AG09319 (cell line): ENCODE measurements at places on chromosomes 12 and 14.

DNA sequence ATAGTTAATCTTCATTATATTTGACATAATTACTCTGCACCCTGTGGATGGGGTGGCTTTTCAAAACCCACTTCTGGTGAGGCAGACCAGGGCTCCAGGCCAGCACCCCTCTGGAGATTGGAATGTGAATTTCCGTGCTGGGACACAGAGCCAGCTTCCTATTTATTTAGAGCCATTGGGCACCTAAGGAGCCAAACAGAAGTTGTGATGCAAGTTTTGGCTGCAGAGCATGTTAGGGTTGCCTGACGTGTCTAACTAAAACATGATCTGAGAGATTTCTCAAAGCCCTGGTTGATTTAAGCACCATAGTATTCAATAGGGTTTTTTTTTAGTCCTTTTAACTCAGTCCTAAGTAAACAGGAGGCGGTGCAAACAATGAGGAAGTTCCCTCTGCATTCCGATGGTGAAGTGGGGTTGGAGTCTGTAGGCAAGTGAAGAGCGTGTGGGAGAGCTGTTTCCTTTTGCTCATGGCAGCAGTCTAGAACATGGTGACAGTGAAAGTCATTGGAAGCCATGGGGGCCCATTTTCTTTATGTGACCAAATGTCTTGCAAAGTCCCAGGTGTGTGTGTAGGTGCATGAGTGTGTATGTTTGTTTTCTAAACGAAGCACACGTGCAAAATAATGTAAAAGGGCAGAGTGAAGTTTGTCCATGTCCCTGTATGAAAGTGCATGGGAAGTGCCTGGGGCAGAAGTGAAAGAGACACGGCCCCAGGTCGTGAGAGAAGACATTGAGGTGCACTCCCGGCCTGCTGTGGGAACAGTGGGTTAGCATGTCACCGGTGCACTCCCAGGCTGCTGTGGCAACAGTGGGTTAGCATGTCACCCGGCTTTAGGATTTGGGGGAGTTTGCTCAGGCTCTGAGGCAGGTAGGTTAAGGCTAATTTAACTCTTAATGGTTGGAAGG lies 117.7 kb downstream of the PRKCH start:
- DNase-seq = no peak

DNA sequence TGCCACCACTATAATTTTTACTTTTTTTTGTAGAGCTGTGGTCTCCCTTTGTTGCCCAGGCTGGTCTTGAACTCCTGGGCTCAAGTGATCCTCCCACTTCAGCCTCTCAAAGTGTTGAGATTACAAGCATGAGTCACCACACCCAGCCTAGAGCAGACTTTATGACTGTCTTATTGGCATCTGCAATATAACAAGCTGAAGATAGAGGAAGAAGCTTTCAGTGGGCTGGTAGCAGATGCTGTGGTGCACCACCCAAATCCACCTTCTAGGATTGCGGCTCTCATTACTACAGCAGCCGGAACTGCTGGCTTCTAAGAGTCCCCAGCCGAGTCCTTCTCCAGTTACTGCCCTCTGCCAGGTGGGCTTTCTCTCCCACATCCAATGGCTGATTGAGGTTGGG lies 7.6 kb upstream of the STK38L start:
- no peak for DNase-seq

- DNase-seq = no peak
Observed at GRCh38 chr12:38713294-38713693, 192.1 kb downstream of the CPNE8 start.

DNA sequence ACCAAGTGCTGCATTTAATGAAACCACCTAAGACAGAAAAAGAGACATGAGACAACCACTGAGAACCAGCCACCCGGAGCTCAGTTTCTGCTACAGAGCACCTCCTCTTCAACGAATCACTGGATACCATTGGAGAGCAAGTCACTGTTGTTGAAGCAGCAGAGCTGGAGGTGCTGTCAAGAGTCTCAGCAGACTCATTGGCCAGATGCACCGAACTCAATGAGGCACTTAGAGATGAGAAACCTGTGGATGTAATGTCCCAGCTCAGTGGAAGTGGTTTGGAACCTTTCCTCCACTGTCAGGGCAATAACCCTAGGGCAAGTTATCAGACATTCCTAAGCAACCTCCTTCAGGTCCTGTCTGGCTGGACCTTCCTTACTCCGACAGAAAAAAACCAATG lies 13.1 kb downstream of the NPC2 start:
- no peak for DNase-seq

- DNase-seq = no peak
Observed at GRCh38 chr14:33510063-33510481, 440.8 kb downstream of the EGLN3 start.

DNA sequence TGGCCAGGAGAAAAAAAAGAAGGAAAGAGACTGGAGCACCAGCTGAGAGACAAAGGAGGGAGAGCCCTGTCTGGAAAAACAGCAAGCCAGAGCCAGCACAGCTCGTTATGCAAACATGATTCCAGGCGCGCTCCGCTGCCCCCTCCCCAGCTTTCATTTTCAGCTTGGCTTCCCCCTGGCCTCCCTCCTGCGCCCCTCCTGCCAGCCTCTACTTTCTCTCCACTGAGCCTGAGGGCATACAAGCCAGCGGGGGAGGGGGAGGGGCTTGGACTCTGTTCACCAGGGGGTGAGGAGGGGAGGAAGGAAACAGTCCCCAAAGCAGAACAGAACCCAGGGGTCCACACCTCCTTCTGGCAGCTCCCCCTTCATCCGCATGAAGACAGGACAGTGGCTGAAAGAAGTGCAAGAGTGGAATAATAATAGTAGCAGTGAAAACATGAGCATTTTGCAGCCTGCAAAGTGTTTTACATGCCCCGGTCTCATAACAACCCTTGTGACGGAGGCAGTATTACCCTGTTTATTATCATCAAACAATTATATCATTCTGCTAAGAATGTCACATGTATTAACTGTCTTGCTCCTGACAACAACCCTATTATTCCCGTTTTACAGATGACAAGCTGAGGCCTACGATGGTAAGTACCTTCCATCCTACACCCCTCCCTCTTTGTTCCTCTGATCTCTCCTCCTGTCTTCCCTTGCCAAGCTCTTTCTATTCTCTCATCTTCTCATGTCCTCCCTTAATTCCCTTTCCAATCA lies 24.2 kb downstream of the SMUG1 start:
- DNase-seq = no peak

GRCh38 chr14:77124345-77125280 lies 17.0 kb downstream of the ZDHHC22 start:
- DNase-seq = no peak

GRCh38 chr12:101356794-101357193 lies 50.8 kb downstream of the ARL1 start:
- no peak for DNase-seq

- DNase-seq = no peak
Observed at GRCh38 chr12:120132863-120133385, 16.4 kb upstream of the RAB35 start.

DNA sequence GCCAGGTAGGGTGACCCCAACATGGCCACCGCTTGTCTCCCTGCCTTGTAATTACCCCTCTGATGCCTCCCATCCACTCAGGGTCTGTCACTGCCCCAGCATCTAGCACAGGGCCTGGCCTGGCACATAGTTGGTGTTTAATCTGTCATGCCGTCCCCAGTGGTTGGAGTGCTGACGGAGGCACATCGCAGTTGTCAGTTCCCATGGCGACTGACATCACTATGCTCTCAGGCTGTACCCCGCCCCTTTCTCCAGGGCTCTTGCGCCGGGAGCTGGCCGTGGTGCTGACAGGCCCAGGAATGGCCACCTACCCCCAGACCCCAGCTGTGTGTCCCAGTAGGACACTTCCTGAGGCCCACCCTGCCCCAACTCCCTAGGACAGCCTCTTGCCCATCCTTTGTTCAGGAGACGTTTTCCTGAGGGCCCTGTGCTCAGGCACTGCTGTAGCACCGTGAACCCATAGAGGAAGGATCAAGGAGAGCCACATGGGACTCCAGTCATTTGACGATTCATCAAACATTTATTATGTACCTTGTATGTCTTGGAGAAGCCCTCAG lies 23.0 kb downstream of the FAM222A start:
- no peak for DNase-seq

DNA sequence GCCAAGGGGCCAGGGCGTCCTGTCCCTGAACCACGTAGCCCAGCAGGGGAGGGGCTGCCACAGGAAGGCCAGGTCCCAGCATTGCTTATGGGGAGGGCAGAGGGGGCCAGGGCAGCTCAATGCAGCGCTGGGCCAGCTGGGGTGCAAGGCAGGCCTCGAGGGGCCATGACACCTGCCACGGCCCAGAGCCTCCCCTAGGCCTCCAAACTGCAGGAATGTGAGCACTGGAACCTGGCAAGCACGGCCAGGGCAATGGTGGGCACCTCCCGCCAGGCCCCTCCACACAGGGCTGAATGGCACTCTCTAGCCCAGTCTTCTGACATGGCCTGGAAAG lies 32.5 kb upstream of the GPR132 start:
- no peak for DNase-seq

DNA sequence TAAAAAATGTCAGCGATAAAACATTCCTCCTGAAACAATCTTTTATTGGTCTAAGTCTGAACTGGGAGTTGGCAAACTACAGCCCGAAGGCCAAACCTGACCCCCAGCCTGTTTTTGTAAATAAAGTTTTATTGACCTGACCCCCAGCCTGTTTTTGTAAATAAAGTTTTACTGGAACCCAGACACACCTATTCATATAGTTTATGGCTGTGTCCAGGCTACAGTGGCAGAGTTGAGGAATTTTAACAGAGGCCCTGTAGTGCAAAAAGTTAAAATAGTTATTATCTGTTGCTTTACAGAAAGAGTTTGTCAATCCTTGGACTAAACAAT lies 12.1 kb upstream of the SCARB1 start:
- no peak for DNase-seq

GRCh38 chr14:63962906-63963305 lies 110.1 kb downstream of the SYNE2 start:
- no peak for DNase-seq

GRCh38 chr14:99234355-99234754 lies 37.6 kb downstream of the BCL11B start:
- DNase-seq = no peak

- no peak for DNase-seq
Observed at GRCh38 chr12:64450711-64451486, 1.0 kb upstream of the TBK1 start.

DNA sequence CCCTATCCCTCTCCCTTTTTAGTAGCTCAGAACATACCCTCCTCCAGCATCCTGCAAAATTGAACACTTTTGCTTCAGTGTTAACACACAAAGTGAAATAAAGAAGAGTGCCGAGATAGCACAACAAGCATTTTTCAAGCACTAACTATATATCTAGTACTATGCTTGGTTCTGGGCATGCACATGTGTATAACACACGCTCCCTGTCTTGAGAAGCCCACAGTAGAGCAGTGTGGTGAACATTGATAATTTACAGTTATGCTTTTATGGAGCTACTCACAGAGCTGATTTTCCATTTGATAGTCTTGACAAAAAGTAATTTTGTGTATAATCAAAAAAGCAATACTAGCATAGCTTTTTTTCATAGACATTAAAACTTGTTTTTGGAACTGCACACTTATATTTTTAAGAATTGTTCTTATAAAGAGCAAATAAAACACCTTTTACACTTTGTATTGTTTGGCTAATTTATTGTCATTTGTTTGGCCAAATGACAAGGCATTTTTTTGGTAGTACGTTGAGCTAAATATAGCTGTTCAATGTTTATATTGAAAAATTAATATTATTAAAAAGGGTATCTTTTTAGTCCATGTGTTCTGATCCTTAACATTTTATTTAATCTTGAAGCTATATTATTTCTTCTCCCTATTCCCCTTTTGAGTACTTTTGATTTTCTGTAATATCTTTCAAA lies 39.7 kb downstream of the LEMD3 start:
- DNase-seq = no peak

- DNase-seq = no peak
Observed at GRCh38 chr12:106118-106591, 39.6 kb downstream of the IQSEC3 start.

GRCh38 chr14:92099802-92100201 lies 6.6 kb downstream of the ATXN3 start:
- no peak for DNase-seq

DNA sequence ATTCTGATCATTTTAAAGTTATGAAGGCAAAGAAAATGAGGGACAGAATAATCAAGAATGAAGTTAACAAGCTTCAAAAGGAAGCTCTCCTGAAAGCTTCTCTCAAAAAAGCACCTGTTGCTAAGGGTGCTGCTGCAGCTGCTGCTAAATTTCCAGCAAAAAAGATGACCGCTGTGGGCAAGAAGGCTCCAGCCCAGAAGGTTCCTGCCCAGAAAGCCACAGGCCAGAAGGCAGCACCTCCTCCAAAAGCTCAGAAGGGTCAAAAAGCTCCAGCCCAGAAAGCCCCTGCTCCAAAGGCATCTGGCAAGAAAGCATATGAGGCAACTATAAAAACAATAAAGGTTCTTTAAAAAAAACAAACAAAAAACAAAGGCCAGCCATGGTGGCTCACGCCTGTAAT lies 52.7 kb upstream of the NR2C1 start:
- DNase-seq = no peak

DNA sequence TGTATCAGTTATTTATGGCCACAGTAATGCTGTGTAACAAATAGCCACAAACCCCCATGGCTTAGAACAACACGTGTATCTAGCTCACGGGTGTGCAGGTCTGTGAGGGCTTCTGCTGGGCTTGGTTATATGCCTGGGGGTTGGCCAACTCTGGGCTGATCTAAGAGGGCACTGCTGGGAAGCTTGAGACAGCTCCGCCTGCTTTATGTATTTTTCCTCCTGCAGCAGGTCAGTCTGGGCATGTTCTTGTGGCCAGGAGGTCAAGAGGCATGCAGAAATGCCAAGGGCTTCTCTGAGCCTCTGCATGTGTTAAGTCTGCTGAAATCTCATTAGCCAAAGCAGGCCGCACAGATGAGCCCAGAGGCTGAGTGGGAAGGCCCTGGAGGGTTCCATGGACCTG lies 105.8 kb downstream of the ZNF664 start:
- DNase-seq = no peak

DNA sequence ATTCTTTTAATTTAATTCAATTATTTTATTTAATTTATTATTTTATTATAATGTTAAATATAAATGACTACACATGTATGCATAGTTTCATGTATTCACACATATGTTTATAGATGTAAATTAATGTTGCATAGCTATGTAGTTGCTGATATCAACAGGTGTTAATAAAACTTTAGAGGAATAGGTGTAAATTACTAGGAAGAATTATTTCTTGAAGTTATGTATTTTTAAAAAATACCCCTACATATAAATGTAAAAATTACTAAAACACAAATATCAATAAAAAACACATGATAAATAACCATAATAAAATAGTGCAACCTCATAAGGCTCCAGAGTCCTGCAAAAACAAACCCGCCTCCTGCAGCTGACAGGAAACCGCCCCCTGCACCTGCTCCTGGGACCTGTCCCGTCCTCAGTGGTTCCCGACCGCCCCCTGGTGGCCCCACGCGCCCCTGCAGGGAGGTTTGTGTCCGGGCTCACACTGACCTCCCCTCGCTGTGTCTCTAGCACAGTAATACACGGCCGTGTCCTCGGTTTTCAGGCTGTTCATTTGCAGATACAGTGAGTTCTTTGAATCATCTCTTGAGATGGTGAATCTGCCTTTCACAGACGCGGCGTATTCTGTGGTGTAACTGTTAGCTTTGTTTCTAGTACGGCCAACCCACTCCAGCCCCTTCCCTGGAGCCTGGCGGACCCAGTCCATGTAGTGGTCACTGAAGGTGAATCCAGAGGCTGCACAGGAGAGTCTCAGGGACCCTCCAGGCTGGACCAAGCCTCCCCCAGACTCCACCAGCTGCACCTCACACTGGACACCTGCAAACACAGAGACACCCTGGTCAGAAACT lies 1264.0 kb downstream of the TMEM121 start:
- no peak for DNase-seq

GRCh38 chr12:42156232-42156631 lies 11.6 kb upstream of the GXYLT1 start:
- no peak for DNase-seq

GRCh38 chr14:86707071-86707470 lies 1177.1 kb downstream of the FLRT2 start:
- no peak for DNase-seq
